Hypothalamus (tissue), 51 donors: ENCODE measurements at places on chromosomes 5 and 9.

- DNase-seq, result no peak
These were observed 102.5 kb upstream of the DHFR start for GRCh38 chr5:80757290-80757689.

DNA sequence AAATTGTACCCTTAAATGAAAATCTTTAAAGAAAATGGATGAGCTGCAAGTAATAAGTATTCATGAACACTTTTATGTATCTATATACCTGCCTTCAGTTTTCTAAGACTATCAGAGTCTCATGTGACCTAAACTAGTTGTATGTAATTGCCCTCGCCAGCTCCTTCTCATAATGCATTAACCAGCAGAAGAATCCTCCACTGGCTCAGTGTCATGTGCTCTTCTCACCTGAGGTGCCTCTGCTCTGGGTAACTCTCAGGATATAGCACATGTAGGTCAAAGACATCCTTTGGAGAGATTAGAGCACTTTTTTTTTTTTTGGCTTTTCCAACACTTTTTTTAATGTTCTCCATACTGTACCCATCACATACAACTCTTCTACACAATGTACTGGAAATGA is 183.7 kb upstream of the GNA14 start:
- no peak for DNase-seq

- DNase-seq, result no peak
These were observed 35.8 kb downstream of the ZCCHC7 start for GRCh38 chr9:37156205-37156604.

GRCh38 chr5:148511810-148512347 is 128.1 kb downstream of the FBXO38 start:
- no peak for DNase-seq

DNA sequence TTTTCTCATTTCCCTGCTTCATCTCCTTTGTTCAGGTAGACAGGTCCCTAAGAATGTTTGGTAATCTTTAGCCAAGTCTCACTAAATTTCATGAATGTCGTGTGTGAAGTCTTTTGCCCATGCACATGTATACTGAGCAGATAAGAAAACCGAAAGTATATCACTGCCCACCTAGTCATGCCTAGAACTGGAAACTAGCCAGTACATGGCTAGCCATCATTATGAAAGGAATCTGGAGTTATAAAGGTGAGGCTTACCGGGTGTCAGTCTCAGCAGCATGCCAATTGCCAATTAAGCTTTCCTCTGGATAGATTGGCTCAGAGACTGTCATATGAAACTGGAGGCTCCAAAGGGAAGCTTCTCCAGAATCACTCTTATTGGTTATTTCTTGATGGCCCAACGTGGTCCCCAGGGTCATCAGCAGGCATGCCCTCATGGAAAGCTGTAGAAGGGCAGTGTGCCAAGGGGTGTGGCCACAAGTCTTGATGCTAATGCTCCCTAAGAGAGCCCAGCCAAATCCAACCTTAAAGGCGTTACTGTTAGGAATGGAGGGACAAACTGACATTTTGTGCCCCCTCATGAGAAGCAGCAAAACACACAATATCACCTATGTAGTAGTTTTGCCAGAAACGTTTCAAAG is 307.3 kb upstream of the PIK3R1 start:
- DNase-seq, result no peak

- DNase-seq, result no peak
These were observed 655 bp downstream of the MARVELD2 start for GRCh38 chr5:69415584-69415958.

GRCh38 chr9:17057729-17058128 is 77.1 kb upstream of the CNTLN start:
- no peak for DNase-seq

GRCh38 chr9:121301881-121302286 is 33.9 kb downstream of the GSN start:
- no peak for DNase-seq

- no peak for DNase-seq
These were observed 52.3 kb downstream of the POC5 start for GRCh38 chr5:75664979-75665378.

GRCh38 chr5:139262059-139262741 is 31.3 kb upstream of the MATR3 start:
- no peak for DNase-seq

DNA sequence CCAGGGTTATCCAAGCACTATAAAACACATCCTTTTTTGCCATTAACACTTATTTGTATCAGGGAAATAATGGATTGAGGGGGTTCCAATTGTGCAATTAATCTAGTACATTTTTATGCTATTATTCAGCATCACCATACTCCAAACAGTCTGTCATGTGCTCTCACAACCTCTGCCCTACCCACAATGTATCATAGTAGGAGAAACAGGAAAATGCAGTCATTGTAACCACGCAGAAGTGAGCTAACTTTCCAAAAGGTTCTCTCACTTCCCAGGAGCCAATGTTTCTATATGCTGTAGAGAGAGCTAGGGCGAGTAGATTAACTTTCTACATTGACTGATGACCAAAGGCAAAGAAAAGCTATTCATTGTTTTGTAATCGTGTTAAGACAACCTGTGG is 29.8 kb downstream of the DAB2 start:
- DNase-seq, result no peak

DNA sequence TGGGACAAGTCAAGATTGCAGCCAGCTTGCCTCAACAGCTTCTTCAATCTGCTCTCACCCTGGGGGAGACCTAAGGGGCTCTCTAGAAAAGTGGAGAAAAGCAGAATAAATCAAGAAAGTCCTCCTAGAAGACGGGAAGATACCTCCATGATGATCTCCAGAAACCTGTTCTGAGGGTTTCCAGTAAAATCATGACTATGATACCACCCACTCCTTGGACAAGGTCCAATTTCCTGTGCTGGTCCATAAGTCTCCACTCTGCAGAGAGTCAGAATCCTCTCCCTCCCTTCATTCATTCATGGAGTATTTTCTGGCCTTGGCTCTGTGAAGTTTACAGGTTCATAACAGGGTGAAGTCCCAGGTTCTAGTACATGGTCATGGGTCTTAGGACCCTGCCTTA is 168.6 kb downstream of the SLC12A2 start:
- DNase-seq, result no peak

GRCh38 chr5:141186897-141187512 is at the start of gene PCDHB9:
PCDHB9 (plus strand) TSS chr5:141187161; CDS start chr5:141187319, 158 bp downstream.
- DNase-seq, result no peak

DNA sequence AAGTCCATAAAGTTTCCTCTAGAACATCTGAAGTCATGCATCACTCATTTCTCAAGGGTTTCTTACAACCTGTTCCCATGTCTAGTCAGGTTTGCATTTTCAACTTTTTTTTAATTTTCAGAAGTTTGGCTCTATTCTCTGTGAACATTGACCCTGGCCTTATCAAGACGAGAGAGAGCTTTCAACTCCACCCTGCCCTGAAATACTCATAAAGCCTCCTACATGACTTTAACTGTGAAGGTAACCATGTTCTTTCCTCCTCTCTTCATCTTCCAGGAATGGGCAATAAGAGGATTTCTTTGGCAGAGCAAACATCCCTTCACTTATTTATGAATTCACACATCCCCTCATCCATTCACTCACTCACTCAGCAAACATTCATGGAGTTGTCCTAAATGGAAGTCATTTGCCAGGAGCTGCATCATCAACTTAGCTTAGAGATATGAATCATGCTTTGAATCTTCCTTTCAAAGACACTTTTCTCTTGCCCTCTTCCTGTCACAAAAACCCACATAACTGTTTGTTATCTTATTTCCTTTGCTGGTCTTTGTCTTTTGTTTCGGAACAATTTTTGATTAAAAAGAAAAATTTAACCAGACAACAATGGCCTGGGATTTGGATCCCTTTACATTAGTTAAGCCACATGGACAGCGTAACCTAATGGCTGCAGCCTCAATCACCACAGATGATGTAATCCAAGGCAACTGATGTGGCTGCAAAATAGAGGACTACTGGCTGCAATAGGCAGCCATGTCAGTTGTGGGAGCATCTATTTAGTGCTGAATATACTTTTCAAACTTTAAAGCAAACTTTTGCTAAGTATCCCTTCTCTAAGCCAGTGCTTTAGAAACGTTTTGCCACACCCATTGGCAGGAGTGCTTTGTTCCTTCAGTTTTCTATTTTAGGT is 43.0 kb upstream of the GNAQ start:
- no peak for DNase-seq

DNA sequence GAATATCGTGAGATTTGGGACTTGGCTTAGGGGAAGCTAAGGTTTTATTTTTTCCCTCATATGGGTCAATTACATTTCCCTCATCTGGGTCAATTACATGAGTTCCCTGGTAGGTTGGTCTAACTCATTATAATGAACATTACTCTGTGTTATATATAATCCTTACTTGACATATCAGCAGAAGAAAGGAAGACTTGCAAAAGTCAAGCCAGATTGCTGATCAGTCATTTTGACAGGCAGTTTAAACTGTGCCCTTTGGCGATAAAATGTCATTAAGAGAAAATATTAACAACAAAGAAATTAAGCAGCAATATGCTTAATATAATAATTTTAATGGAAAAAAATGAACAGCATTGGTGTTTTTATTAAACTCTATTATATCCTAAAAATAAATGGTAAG is 23.1 kb upstream of the TRPM3 start:
- DNase-seq, result no peak

- no peak for DNase-seq
These were observed 164.1 kb upstream of the ZNF618 start for GRCh38 chr9:113712053-113712452.

- no peak for DNase-seq
These were observed 25.7 kb downstream of the PIP5K1B start for GRCh38 chr9:68730570-68731235.

DNA sequence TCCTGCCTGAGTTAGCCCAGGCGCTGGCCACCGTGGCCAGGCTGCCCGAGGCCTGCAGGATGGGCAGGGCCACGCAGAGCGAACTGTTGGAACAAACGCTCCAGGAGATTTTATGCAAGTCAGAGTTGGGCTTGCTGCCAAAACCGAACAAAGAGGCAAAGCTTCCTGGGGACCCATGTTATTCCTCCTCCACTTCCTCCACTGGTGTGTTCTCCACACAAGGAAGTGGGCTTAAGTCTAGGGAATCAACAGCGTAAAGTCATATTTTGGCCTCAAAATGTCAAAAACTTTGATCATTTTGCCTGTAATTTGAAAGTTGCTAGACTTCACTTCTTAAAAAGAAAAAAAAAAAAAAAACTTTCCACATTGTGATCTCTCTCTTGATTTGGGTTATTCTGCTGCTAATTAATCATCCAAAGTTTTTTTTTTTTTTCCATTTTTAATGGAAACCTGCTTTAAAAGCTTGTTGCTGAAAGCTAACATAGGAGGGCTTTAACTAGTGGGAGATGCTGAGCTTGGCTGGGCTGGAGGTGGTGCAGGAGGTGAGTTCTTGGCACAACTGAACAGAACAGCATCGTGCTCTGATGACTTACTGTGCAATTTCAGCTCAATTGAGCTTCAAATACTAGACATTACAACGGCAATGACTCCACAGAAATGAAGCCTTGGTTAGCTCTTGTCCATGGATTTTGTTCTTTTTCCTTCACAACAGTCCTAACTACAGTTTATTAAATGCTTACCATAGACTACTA is 73.0 kb downstream of the PTPDC1 start:
- peak; percentile 49 for DNase-seq

DNA sequence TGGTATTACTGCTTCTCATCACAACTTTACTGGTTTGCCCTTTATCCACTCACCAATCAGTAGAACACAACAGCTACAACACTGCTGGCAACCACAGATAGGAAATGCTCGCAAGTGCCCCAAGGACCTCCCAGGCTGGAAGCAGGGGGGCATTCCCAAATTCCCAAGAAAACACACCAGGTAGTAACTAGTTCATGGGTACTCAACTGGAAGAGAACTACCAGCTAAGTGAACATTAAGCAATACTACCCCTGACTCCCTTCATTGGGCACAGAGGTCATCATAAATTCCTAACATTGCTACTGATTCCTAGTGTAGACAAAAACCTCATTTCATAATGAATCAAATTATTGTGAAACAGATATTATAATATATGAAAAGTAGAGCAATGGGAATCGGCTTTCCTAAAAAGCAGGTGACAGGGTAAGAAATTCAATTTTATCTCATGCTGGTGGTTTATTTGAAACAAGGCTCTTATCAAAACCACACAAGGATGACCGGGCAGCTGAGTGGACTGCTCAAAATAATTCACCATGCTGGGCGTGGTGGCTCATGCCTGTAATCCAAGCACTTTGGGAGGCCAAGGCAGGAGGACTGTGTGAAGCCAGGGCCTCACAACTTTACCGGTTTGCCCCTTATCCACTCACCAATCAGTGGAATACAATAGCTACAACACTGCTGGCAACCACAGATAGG is 81.6 kb downstream of the TLE1 start:
- DNase-seq, result no peak
